ENCODE measurements at places on chromosomes 5 and 9.

DNA sequence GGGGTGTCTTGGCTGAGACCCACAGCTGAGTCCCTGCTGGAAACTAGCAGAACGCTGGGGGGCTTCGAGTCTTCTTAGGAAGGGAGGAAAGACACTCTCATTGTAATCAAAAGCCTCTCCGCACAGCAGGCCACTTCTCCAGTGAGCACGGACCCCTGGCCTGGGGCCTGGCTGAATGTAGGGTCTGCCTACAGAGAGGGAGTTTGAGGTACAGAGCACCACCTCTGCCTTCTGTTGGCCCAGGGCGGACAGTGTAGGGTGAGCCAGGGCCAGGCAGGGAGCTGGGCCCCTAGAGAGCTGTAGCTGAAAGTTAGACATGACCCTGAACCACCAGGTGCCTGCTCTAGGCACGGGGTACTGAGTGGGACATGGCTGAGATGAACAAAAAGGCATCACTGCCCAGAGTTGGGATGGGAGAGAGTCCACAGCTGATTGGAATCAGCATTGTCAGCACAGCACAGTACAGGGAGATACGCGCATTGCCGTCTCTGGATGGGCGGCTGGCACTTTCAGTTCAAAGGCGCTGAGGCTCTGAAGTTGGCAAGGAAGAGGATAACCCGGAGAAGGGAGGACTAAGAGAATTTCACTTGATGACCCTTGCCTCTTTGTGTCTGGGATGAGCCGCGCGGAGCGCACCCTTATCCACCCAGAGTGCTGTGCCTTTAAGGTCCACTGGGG is 363 bp upstream of the SLC25A48 start:
- DNase-seq, result no peak

DNA sequence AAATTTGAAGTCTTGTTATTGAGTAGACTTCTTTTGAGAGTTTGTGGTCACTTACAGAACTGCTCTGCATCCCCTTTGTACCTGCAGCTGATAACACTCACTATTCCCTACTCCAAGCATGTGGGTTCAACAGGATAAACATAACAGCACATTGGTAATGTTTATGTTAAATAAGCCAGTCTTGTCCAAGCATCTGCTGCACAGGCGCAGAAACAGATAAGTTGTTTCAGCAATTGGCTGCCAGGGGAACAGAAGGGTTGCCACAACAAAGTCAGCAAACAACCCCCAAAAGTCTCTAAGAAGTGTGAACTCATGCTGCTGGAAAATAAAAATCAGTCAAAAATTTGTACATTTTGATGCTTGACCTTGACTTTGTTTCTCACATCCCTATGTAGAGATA is 174.6 kb downstream of the GDNF start:
- no peak for DNase-seq

DNA sequence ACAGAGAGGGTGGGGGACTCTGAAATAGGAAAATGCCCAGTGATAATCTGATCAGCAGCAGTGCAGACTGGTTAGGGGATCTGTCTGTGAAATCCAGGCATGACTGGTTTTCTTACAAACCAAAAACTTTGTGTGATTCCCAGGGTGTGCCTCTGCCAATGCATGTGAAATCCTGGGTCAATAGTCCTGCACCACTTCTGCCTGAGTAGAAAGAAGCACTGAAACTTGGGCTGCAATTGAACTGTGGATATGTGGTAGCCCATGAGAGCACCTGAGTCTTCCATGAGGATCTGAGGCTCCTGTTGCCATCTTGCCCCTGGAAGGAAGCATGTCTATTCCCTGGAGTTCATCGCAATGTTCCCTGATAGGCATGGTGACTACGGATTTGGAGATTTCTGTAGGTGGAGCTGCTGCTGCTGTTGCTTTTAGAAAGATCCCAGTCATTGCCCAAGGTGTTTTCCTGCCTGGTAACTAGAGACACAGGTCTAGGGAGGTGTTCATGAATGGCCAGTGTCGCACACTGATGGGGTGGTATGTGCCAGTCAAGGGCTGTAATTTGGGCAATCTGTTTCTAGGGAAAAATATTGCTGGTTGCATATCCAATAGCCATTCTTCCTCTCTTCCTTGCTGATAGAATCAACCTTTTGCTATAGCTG is 146.7 kb downstream of the CARTPT start:
- DNase-seq, result no peak

GRCh38 chr5:78701795-78702410 is 53.3 kb upstream of the LHFPL2 start:
- no peak for DNase-seq

- no peak for DNase-seq
Observed at GRCh38 chr5:163534492-163535094, 29.2 kb downstream of the MAT2B start.

DNA sequence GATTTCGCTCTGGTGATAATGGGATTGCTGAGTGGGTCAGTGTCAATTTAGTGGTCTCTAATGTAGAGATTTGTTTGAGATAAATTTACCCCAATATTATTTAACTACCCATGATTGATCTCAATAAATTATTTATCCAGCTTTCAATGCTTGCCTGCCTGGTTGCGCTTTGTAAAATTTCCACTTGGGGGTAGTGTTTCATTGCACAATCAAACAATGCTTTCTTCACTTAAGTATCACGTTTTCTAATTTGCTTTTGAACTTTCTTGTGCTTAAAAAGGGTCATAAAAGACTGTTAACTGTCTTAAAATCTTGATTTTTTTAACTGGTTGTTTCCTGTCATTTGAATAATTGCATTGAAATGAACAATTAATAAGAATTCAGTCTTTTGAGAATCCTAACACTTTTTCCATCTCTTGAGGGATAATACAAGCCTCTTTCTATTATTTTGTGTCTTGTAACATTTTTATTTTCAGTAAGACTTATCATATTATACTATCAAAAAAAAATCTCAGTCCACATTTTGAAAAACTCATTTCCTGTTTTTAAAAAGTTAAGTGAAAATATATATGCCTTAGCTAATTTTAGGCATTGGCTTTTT is 18.7 kb downstream of the HSD17B4 start:
- no peak for DNase-seq

DNA sequence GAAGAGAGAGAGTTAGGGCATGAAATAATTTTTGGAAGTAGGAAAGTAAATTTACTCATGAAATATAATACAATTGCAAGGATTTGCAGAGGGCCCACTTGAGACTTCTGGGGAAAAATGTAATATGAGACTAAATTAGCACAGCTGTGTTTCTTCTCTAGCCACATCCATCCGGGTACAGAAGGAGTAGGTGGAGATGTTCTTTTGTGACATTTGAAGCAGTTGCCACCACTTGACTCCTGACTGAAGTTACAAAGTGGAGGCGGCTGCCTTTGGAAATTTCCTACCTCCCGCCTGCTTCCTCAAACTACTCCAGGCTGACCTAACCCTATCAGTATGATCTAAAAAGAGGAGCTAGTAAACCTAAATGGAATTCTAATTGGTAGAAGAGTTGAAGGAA is 58.1 kb upstream of the SHISAL2B start:
- DNase-seq, result no peak

DNA sequence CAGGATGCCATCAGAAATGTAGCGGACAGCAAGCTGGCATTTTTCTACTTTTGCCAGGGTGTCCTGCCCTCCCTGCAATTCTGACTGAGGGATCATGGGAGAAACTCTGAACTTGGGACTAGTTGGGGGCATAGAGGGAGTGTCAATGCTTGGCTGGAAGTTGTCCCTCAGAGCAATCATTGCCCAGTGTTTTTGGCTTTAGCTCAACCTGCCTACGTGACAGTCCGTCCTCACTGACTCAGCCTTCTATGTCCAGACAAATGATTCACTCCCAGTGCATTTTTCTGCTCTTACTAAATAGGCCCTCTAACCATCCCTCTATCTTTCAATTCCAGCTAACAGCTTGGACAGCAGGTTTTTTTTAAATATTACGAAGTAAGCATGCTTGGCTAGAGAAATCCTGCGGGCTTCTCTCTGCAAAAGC is 627.4 kb downstream of the TLR4 start:
- DNase-seq, result no peak

- no peak for DNase-seq
Observed at GRCh38 chr5:33808699-33809098, 83.1 kb downstream of the ADAMTS12 start.

GRCh38 chr5:134435560-134435959 is 23.9 kb upstream of the CDKN2AIPNL start:
- DNase-seq, result no peak

- DNase-seq, result no peak
Observed at GRCh38 chr5:15506146-15506545, 6.2 kb downstream of the FBXL7 start.

DNA sequence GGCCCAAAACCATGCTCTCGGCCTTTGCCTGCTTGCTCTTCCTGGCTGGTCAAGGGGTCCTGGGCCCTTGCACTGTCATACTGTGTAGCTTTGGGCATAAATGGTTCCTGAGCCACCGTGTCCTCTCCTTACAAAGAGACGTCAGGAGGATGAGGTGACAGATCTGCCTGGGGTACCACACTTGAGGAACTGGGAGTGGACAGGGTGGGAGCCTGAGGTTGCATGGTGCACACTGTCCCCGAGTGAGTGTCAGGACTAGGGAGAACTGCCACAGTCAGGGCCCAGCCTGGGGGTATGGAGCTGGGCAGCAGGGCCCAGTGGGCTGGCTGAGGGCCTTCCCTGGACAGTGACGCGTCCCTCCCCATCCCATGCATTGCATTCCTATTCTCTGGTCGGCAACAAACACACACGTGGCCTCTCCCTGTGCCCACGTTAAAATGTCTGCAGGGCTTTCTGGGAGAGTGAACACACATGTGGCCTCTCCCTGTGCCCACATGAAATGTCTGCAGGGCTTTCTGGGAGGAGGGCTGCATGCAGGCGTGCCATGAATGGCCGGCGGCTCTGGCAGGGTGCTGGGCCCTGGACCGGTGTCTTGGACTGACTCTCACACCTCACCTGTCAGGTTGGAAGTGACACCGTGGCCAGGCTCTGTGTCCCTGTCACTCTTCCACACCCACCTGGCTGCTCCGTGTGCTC is 122.1 kb upstream of the COL5A1 start:
- DNase-seq, result no peak

GRCh38 chr9:134187891-134188385 is 23.6 kb upstream of the RNU6ATAC start:
- DNase-seq, result no peak

DNA sequence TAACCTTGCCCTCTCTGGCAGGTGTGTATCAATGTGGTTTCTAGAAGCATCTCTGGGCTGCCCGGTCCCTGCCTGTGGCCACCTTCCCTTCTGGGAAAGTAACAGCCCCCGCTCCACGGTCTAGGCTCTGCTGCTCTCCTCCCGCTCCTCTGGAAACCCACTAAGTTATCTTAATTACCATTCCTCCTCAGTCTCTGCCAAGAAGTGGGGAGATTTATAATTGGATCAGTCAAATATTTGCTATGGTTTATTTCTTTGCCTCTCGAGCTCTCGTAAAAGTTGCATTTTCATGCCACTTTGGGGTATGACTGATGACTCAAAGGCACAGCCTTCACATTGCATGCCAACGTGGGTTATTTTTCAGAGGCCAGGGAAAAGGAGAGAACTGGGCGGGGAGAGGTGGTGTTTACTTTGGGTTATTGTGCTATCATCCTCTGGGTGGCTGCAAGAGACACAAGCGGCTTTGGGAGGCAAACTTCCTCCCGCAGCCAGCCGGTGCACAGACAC is 205.3 kb upstream of the WWC1 start:
- DNase-seq, result no peak

GRCh38 chr5:142547445-142548380 is 138.2 kb downstream of the FGF1 start:
- DNase-seq, result no peak

DNA sequence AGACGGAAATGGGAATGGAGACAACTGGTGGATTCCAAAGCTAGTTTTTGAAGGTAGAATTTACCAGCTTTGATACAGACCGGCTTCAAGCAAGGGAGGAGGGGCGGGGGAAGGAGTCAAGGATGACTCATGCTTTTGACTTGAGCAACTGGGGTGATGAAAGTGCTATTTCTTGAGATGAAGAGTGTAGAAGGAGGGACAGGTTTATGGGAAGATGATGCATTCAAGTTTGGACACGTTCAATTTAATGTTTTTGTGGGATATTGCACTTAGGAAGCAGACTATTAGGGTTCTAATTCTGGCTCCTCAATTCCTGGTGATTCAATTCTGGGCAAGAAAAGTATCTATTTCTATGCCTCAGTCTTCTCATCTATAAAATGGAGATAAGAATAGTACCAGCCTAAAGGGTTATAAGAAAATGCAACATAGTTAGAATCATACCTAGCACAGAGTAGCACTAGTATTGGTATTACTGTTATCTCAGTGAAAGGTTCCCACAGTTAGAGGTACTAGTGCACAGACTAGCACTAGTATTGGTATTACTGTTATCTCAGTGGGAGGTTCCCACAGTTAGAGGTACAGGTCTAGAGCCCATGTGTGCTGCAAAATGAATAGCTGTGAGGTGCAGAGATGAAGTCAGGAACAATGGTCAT is 4.6 kb downstream of the NIPAL4 start:
- DNase-seq, result peak; percentile 5

DNA sequence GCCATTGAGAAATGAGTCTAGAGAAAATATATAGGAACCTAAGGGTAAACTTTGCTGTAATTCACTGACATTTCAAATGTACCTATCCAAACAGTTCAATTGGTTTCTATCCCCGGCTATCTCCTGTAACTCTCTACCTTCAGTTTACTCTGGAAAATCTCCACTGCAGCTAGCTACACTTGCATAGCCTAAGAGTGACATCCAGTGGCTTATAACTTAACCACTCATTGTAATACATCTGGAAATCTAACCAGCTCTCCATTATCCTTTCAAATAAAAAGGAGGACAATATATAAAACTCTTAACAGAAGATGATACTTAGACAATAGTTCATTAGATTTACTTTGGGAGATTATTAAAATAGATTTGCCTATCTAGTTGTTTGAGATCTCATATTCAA is 35.3 kb upstream of the SPDL1 start:
- DNase-seq, result no peak

DNA sequence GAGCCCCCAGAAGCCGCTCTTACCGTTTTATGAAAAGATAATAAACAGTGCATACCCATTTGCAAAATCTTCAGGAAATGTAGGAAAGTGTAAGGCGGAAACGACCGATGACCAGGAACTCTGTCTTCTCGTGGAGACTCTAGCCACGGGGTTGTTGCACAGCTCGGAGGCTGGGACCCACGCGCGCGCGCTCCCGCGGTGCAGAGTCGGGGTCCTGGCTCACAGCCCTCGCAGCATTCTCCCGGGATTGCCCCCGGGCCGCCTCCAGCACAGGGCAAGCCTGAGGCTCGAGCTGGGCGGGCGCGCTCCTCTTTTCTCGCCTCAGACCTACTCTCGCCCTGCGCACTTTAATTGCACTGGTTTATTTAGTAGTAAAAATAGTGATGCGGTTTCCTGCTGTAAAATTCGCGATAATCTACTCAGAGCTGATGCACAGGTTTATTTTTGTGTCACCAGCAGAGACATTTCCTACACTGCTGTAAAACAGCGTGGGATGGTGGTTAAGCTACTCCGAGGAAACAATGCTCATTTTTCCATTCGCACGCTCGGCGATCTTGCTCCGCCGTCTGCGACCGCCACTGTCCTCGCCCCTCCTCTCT is 15.5 kb downstream of the TRIM7 start:
- no peak for DNase-seq

GRCh38 chr5:170256571-170256970 is 23.8 kb downstream of the C5orf58 start:
- DNase-seq, result no peak

GRCh38 chr9:96874947-96875460 is 20.7 kb upstream of the ZNF782 start:
- no peak for DNase-seq
